Fibroblast of lung (primary cell): ENCODE measurements at places on chromosomes 4 and X.
A peak's percentile ranks its signal among the peaks of the same experiment; 100 is the strongest.

DNA sequence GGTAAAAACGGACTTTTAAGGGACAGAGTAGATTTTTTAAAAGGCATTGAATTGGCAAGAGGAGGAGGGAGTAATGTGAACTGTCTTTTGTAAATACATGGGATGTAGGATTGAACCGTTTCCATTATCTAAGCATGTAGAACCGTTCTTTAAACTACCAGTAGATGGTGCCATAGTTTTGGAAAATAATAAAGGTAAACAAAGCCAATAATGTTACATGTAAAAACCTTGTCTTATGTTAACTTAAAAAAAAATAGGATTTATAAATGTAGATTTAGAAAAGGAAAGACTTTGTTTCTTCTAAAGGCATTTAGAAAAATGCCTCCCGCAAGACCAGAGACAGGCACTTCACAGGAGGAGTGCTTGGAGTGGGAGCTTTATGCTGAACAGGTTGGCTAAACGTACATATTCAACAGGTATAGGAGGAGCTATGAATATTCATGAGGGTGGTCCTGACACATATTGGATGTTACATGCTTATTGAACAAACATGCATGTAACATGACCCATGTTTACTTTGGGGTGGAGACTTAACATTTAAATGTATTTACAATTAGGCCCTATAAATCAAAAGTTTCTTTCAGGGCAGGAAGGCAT, 45.5 kb upstream of the FAM241A start:
- DNase-seq, result peak; percentile 85

- no peak for DNase-seq
Observed at GRCh38 chr4:26375551-26375950, 54.7 kb downstream of the RBPJ start.

GRCh38 chrX:10098270-10098713, 58.5 kb upstream of the CLCN4 start:
- no peak for DNase-seq

DNA sequence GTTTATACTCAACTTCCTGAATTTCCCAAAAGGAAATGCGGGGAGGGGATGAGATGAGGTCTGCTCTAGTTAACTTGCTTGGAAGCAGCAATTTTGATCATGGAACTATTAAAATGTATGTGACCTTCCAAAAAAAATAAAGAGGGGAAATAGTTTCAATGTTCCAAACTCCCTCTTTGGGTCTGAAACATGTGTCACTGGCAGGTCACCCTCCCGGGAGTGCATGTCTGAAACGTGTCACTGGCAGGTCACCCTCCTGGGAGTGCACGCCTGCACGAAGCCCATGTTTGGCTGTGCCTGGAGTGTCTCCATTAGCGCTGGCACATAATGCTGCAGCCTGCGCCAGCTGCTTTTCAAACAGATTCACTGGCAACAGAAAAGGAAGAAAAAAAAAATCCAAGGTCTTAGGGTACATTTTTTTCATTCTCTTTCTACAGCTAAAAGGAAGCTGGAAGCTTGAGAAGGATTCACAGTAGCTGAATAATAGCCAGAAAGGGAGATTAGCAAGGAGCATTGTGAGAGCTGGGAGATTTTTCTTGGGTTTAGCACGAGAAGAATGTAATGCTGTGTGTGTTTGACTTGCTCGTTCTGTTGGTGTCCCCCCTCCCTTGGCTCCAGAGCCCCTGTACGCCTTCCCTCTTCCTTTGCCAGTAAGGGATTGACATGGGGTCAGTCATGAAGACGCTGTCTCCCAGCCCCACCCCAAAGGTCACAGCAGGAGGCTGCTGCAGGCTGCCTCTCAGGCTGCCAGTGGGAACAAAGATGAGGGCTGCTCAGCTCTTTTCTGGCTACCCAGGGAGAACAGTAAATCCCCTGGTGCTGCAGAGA, 39.2 kb upstream of the TLR3 start:
- peak; percentile 42 for DNase-seq

GRCh38 chrX:128287693-128288092, 235.5 kb upstream of the ACTRT1 start:
- no peak for DNase-seq

DNA sequence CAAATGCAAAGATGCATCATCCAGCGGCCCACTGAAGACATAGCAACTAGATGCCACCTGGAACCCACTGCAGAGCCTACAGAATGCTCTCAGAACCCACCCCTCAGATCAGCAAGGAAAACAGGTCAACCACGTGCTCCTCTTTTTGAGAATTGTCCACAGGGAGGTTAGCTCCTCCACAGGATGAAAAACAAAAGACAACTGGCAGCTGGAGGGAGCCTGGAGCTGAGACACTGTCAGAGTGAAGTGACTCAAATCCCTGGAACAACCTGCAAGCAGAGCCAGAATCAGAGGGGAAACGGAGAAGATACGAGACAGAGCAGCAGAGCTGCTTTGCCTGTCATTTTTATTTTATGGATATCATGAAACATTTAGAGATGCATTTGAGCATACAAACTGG, 277.6 kb downstream of the GASK1B start:
- no peak for DNase-seq

DNA sequence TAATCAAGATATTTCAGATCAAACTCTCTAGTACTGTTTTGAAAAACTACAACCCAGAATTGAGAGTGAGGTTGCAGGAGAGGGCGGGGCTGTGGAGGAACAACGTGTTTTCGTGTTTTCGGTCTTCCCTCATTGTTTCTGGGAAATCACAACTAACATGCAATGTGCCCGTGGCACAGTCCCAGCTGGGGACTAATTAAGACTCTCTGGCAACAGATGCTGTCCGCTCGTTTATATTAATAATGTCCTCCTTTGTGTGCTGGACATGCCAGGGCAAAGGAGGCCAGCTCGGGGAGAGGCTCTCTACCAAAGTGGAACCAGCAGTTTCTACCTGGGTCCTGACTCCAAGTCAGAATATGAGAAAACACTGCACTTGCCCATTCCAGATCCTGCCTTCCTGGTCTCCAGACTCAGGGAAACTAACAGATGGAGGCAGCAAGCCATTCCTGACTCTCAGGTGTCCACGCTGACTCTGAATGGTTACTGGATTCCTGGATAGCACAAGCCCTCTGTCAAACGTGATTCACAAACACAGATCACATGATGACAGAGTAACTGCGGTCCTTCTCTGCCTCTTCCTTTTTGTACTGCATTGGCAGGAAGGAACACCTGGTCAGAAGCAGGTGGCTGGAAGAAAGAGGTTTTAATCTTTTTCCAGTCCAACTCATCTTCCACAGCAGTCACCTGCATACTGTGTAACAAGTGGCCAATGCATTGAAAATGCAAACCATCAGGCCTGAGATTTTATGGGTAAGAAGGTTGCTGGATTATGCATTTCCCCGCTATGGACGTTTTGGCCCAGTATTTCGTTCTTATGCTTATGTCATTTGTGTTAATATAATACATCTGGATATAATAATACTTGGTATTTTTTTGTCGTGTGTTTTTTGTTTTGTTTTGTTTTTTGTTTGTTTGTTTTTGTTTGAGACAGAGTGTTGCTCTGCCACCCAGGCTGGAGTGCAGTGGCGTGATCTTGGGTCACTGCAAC, 65.0 kb downstream of the COQ2 start:
- peak; percentile 8 for DNase-seq

GRCh38 chr4:73885574-73886267, 16.5 kb downstream of the CXCL1 start:
- DNase-seq, result no peak

DNA sequence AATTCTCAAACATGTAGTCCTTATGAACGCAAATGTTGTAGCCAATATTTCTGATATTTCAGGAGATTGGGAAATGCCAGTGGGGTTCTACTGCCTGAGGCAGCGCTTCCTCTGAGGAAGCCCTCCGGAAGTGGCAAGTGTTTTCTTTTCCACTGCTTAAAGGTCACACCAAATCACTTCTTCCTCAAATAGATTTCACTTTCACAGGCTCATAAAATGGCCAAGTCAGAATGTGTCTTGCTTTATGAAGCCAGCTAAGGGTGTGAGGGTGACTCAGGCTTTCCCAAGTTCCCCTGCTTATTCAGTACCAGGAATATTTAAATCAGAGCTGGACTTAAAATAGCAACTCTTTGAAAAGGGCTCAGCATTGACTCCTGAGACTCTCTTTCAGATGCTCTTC, 514.2 kb upstream of the DIPK2B start:
- peak; percentile 81 for DNase-seq

DNA sequence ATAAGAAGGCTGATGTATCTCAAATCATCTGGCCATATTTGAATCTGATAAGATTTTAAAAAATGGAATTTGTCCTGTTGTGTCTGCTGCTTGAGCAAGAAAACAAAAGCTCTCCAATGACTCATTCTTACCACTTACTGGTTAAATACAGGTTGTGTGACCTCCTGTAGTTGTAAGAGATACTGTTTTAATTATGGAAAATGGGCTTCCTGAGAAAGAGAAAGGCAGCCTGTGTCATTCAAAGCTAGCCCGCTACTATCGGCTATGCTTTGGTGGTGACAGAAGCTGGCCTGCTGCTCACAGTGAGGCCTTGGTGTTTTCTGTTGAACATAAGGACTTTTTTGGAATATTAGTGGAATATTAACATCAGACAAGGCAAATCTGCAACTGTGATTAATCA, 1722.1 kb upstream of the PCDH10 start:
- no peak for DNase-seq

DNA sequence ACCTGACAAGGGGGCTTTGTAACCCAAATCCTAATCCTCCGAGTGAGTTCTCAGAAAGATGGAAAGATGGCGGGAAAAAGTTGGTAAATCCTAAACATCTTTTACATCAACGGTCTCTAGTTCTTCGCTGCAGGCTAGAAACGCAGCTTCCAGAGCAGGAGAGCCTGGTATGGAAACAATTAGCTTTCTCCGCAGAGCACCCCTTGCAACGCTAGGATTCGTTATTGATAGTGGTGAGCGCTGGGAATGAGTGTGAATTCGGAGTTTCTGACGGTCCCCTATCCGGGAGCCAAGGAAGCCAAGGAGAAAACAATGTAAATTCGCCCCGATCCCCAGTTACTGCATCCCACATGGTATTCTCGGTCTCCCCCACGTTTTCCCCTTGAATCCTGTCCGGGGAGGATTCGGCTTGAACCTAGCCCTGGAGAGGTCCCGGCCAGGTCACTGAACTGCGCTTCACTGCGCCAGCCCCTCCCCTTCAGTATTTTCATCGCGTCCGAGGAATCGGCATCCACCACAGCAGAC, 4.7 kb upstream of the NEUROG2 start:
- DNase-seq, result no peak

GRCh38 chr4:41303372-41304118, 46.8 kb downstream of the UCHL1 start:
- no peak for DNase-seq

GRCh38 chrX:18674417-18674787, 2.5 kb upstream of the RS1 start:
- DNase-seq, result no peak

- no peak for DNase-seq
Observed at GRCh38 chr4:143407474-143407873, 70.8 kb downstream of the GAB1 start.

DNA sequence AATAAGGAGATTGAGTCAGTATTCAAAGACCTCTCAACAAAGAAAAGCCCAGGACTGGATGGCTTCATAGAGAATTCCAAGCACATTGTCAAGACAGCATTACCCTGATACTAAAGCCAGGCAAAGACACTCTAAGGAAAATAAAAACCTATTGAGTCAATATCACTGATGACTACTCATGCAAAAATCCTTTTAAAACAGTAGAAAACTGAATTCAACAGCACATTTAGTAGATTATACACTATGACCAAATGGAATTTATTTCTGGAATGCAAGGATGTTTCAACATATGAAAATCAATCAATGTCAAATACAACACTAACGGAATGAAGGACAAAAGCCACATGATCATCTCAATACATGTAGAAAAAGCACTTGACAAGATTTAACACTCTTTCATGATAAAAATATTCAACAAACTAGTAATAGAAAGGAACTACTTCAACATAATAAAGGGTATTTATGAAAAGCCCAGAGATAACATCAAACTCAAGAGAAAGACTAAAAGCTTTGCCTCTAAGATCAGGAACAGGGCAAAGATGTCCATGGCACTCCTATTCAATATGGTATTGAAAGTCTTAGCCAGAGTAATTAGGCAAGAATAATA, 633.3 kb downstream of the ANKRD50 start:
- DNase-seq, result peak; percentile 74

GRCh38 chr4:82865592-82865991, 25.4 kb downstream of the SEC31A start:
- DNase-seq, result peak; percentile 93

GRCh38 chr4:1459722-1460511, 53.7 kb upstream of the NKX1-1 start:
- DNase-seq, result no peak

DNA sequence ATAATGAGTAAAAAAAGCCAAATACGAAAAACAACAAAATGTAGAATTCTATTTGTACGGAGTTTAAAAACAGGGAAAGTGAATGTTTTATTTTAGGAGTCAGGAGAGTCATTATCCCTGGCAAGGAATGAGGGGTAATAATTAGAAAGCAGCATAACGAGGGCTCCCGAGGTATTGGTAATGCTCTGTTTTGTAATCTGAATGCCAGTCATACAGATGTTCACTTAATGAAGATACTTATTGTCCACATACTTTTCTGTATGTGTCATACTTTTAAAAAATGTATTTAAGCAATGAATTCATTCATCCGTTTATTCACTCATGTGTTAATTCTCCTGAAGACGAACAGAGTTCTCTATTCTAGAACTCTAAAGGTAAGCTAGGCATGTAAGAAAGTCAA, 87.8 kb upstream of the BMP2K start:
- DNase-seq, result no peak

DNA sequence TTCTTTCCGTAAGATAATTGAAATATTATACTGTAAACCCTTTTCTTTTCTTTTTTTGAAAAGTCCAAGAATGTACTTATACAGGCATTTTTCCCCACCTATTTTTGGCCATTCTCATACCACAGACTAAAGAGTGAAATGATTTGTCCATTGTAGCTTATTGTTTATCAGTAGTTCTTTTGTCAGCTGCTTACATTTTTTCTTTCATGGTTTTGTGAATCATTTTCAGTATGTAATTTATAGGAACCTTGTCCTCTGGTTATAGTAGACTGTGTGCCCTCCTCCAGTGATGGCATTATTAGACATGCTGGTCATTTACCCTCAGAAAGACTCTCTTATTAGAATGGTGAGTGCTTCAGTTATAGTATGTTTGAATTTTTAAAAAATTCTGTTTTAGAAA, 56.7 kb downstream of the CCKAR start:
- no peak for DNase-seq

GRCh38 chrX:13742397-13743176, 8.0 kb downstream of the OFD1 start:
- no peak for DNase-seq

DNA sequence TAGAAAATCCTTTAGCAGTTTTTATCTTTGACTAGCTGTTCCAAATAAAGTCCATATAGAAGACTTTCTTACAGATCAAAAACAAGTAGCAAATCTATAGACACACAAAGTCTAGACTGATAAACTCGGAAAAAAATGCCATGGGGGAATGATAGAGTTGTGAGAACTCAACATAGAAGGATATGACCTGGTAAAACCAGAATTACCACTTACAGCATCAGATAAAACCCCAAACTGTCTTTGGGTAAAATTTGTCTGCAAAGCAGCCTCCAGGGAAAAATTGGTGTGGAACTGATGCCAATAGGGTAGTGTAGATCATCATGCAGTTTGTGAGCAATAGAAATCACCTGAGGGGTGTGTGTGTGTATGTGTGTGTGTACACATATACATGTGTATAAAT, 579.1 kb downstream of the SPOCK3 start:
- DNase-seq, result no peak

GRCh38 chr4:126888968-126889367, 743.8 kb upstream of the INTU start:
- DNase-seq, result peak; percentile 67
